ENCODE measurements at places on chromosomes 3 and 15.
A peak's percentile ranks its signal among the peaks of the same experiment; 100 is the strongest.

- peak; percentile 67 for DNase-seq
Measured at GRCh38 chr3:40043444-40043755, 234.0 kb downstream of the MYRIP start.

GRCh38 chr3:124965413-124965812, 30.9 kb upstream of the MUC13 start:
- DNase-seq: no peak

GRCh38 chr3:128468285-128468790, 1.6 kb upstream of the DNAJB8 start:
- no peak for DNase-seq

DNA sequence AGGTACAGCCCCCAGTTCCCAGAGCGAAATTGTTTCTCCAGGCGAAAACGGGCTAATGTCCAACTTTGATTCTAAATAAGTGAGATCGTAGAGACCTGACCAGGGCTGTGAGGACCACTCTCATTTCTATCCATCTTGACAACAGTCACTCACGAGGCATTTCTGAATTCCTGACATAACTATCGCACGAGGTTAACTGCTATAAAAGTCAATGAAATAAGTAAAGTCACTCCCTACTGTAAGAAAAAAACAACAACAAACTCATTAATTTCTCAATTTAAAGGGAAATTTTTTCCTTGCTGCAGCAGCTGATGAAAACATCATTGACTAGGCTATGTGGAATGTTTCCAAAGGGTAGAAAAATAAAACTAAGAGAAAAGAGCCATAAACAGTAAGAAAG, 69.1 kb downstream of the GREM1 start:
- DNase-seq: no peak

DNA sequence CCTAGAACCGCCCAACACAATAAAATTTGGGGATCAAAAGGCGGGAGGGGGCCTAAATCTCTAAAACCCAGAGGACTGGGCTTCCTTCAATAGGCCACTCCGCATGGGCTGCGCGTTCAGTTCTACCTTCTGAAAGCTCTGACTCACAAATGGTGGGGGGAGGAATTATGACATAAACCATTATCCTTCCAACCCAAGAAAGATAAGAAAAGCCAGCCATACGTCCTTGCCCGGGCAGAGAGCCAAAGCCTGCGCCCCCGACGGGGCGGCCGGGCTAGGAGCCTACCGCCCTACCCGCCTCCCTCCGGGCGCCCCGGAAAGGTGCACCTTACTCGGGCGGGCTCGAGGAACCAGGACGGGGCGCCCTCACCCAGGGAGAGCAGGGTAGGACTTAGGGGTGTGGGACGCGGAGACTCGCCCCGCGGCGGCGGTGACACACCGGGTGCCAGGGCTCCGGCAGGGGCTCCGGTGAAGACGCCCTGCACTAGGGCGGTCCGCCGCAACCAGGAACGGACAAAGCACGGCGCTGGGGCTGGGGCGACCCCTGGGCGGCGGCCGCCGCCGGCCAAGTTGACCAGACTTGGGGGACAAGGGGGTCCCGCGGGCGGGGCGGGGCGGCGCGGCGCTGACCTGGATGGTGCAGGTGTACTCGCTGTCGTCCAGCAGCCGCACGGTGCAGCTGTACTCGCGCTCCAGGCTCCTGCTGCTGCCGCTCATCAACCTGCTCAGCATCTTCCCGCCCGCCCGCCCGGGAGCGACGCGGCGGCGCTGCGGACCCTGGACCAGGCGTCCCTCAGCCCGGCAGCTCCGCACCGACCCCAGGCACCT, 534 bp downstream of the FRMD5 start:
- DNase-seq: peak; percentile 52

- DNase-seq: no peak
Measured at GRCh38 chr3:125045194-125045593, 10.6 kb downstream of the HEG1 start.

- no peak for DNase-seq
Measured at GRCh38 chr3:139848660-139849059, 86.3 kb upstream of the CLSTN2 start.

DNA sequence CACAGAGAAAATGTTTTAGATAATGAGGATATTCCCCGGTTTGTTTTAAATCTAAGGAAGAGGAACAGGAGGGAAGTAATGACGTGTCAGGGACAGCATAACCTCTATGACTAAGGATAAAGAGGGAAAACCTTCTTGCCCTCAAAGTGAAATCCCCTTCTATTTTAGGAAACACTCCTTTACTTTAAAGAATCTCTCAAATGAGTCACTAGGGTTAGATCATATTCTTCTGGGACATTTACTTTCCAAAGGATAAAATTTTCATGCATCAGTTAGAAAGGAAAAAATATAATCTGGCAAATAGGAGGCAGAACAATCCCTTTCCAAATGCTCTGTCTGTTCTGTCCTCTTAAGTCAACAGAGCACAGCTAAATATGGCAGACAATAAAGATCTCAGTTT, 43.2 kb upstream of the UBE2E2 start:
- DNase-seq: peak; percentile 74

DNA sequence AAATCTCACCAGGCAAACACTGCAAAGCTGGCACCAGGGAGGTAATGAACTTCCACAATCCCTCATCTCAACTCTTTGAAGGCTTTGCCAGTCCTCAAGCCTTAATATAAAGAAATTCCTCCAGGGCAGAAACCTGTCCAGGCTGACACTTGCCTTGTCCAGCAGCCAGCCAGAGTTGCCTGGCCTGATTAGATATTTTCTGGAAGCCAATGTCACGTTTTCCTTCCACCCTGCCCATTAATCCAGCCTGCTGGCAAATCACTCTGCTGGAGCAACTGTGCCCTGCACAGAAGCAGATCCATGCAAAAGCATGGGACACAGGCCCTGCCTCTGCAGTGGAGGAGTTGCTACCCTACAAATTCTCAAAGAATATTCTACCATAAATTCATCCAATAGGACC, 56.5 kb downstream of the HEG1 start:
- DNase-seq: no peak

DNA sequence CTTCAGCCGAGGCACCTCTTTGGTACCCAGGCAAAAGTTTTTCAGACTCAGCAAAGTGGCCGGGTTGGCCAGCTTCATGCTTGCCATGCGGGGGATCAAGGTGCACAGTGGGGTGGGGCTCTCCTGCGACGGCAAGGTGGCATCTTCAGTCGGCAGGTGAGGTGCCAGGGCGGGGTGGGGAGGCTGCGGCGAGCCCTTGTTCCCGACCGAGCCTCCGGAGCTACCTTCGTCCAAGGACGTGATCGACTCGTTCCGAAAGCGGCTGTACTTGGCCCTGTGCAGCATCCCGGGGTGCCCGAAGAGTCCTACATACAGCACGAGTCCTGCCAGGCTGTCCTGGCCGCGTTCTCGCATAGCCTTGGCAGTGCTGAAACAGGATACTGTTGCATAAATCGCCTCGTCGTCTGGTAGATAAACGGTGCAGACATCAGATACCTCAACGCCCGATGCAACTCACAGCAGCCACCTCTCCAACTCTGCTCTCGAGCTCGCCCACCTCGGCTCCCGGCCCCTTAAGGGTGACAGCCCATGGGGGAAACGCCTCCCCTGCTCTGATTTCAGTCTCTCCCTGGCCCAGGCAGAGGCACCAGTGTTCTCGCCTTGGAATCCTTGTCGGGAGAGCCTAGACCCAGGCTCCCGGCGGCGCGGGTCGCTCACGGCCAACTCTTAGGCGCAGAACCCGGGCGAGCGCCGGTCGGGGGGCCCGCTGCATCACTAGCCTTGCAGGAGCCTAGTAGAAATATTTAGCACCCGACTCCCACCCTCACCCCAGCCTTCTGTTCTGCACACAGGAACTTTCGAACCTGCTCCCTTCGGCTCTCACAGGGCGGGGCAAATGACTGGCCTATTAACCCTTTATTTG, 826 bp downstream of the SHC4 start:
- no peak for DNase-seq

- no peak for DNase-seq
Measured at GRCh38 chr3:183930086-183930485, 45.4 kb upstream of the PARL start.

- no peak for DNase-seq
Measured at GRCh38 chr3:183306798-183307671, 54.0 kb downstream of the B3GNT5 start.

GRCh38 chr3:4953119-4953518, 26.1 kb upstream of the BHLHE40 start:
- no peak for DNase-seq

- no peak for DNase-seq
Measured at GRCh38 chr3:124859025-124859424, 28.1 kb downstream of the ITGB5 start.

DNA sequence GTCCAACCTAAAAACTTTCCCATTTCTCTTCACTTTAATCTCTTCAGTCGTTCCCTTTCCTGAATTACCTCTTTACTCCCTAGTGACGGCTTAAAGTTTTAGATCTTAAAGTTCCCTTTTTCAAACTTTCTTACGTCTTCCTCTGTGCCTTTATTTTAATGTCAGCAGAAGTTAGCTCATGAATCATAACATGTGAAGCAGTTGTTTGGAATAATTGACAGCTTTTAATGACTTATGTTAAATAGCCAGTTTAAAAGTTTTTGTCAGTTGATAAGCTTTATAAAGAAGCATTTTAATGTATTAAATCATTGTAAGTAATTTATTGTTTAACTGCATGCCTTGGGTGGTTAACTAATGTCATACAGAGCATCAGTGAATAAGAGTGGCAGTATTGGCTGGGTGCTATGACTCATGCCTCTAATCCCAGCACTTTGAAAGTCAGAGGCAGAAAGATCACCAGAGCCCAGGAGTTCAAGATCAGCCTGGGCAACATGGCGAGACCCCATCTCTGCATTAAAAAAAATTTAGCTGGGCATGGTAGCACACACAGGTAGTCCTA, 33.9 kb downstream of the PIK3CA start:
- DNase-seq: no peak

DNA sequence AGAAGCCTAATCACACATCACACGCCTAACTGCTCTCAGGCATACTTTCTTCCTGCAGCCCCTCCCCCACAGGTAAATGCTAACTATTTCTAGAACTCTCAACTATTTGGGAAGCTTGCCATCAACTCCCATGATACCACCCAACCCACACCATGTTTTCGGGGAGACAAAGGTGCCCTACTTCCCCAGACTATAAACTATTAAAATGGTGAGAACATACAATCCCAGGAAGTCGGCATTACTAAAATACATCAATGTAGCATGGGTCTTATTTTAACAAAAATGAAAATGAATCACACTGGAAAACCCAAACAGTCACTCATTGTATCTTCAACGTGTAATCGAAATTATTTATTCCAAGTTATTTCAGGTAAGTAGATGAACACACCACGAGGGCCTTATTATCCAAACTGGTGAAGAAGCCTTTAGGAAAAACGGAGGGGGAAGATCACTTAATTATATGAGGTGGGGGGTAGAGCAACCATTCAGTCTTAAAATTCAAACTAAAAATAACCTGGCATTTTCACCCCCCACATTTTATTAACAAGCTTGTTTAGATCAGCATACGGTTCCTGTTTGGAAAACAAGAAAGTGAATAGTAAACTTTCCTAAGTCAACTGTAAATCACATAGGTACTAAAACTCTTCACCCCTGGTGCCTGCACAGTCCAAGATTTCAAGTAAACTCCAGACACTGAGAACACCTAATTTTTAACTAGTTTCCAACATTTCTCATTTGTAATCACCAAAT, 1.9 kb downstream of the TBL1XR1 start:
- no peak for DNase-seq

GRCh38 chr15:92634060-92634459, 21.5 kb downstream of the FAM174B start:
- no peak for DNase-seq

GRCh38 chr3:177335728-177336127, 138.4 kb upstream of the TBL1XR1 start:
- DNase-seq: no peak

GRCh38 chr15:78079298-78080087, 2.0 kb upstream of the TBC1D2B start:
- no peak for DNase-seq

- no peak for DNase-seq
Measured at GRCh38 chr3:100798012-100798411, 88.7 kb downstream of the TFG start.

DNA sequence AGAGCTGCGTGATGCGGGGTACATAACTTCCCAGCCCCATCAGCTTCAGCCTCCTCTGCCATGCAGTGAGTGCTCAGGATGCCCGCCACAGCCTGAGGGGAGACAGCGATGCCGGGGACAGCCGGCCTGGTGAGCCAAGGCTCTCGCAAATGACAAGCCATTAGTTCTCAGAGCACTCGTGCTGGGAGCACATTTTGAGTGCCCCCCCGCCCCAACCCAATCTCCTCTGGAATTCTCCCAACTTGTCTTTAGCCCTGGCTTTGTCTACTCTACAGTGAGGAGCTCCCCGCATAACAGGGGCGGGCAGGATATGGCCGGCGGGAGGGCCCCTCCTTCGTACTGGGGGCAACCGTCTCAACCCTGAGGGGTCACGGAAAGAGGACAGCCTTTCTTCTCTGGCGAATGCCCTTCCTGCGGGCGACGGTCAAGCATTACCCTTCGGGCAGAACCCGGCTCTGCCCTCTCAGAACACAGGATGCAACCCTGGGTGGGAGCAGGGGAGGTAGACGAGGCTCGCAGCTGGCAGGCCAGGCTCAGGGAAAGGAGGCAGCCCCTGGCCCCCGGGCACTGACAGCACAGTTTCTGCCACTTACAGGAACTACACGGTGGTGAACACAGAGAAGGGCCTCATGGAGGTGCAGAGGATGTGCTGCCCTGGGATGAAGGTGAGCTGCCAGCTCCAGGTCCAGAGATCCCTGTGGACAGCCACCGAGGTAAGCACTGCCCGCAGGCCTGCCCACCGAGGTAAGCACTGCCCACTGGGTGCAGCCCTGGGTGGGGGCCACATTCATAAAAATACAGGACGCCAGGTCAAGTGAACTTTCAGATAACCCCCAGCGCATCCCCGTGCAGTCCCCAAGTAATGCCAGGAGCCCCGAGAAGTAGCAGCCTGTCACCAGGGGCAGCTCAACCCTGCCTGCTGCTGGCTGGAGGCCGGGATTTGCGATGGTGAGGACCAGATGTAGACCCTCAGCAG, 141.7 kb downstream of the LRRK1 start:
- no peak for DNase-seq

- DNase-seq: peak; percentile 89
Measured at GRCh38 chr3:70249509-70250160, 62.8 kb downstream of the MDFIC2 start.

- DNase-seq: no peak
Measured at GRCh38 chr15:62124973-62125303, 40.1 kb downstream of the C2CD4B start.

DNA sequence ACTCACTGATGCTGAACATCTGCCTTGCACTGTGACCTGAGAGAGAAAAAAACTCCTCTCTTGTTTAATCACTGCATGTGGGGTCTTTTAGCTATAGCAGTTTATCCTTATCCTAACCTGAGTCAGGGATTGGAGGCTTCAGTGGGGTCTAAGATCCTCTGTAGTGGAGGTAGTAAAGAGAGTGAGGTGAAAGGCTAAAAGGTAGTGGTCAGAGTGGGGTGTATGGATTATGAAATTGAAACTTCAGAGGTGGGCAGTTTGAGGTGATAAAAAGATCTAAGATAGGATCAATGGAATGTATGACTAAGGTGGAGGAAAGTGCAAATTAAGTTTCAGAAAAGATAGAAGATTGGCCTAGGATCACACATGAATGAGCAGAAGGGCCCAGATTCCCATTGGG, 36.5 kb downstream of the DET1 start:
- no peak for DNase-seq

All from HS-5 (cell line).